HFFc6 (cell line): ENCODE measurements at places on chromosomes 4 and X. TPM values are rescaled to one million over a fixed set of nuclear protein-coding genes. Genes with fewer than 3 reads are reported as not detected.

- DNase-seq: no peak
Measured at GRCh38 chr4:55397126-55397436, 1.3 kb downstream of the TMEM165 start.

Gene RPA4
- total RNA-seq: 0.13 to 0.54 TPM (median 0.18 TPM) in 3 replicates

Gene WDR17
- total RNA-seq: not detected in 3 replicates

DNA sequence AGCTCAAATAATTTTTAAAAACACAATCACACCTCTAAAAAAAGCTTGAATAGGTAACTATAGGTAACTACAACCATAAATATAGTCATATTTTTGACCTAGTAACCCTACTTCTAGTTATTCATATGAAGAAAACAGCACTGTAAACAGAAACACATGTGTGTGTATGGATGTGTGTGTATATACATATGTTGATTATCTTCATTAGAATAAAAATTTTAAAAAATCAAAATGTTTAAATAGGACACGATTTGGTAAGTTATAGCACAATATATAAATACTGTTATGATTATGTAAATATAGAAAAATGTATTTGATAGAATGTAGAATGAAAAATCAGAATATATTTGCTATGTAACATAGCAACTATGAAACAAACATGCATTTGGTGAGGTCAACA lies 258.1 kb upstream of the GK2 start:
- no peak for DNase-seq

Gene GPC3
- not detected in 3 replicates for total RNA-seq

- no peak for DNase-seq
Measured at GRCh38 chrX:151724563-151725337, 8.9 kb downstream of the FATE1 start.

- DNase-seq: no peak
Measured at GRCh38 chrX:153614818-153615217, 15.9 kb upstream of the CCNQ start.

- no peak for DNase-seq
Measured at GRCh38 chr4:160143574-160143973, 1040.7 kb downstream of the RAPGEF2 start.

Gene PAGE2B
- total RNA-seq: not detected in 3 replicates

DNA sequence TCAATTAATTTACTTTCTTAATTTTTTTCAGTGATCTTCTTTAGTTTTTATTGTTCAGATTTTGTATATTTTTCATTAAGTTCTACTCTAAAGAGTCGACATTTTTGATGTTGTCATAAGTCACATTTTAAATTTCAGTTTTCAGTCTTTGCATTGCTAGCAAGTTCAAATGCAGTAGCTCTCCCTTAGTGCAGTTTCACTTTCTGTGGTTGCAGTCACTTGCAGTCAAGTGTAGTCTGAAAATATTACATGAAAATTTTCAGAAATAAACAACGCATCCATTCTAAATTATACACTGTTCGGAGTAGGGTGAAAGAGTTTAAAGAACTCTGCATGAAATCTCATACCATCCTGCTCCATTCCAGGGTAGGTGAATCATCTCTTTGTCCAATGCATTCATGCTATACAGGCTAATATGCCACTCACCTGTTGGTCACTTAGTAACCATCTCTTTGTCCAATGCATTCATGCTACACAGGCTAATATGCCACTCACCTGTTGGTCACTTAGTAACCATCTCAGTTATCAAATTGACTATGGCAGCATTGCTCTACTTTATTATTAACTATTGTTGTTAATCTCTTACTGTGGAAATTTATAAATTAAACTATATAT lies 356.9 kb downstream of the STPG2 start:
- no peak for DNase-seq

Gene CT83
- not detected in 3 replicates for total RNA-seq

- DNase-seq: peak; percentile 37
Measured at GRCh38 chr4:67909905-67910584, 26.2 kb upstream of the TMPRSS11D start.

- DNase-seq: peak; percentile 48
Measured at GRCh38 chr4:25160714-25161592, 704 bp upstream of the SEPSECS start.

Gene NSG1
- total RNA-seq: not detected in 2 replicates

GRCh38 chrX:12383196-12383595 lies 244.9 kb downstream of the FRMPD4 start:
- no peak for DNase-seq

- no peak for DNase-seq
Measured at GRCh38 chr4:88793475-88793874, 95.8 kb upstream of the NAP1L5 start.

Gene CSAG2
- total RNA-seq: not detected in 3 replicates

Gene PCDH18
- total RNA-seq: 40.1 to 57.3 TPM (median 49.1 TPM) in 3 replicates

- DNase-seq: peak; percentile 88
Measured at GRCh38 chrX:2614911-2615310, 76.2 kb upstream of the CD99 start.

DNA sequence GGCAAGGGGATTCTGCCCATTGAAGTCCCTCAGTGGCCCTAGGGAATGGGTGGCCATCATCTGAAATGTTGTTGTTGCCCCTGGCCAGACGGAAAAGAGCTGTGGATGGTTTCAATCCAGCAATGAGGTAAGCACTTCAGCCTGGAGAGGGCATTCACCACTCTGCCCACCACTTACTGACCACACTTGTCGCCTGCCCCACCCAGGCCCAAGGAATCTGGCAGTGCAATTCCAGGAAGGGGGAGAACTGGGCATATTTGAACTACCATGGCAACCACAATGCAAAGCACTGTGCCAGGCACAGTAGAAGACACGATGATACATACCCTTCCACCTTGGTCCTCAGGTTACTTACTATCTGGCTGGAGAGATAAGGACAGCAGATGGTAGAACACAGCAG lies 161.6 kb downstream of the PDGFRA start:
- DNase-seq: no peak

DNA sequence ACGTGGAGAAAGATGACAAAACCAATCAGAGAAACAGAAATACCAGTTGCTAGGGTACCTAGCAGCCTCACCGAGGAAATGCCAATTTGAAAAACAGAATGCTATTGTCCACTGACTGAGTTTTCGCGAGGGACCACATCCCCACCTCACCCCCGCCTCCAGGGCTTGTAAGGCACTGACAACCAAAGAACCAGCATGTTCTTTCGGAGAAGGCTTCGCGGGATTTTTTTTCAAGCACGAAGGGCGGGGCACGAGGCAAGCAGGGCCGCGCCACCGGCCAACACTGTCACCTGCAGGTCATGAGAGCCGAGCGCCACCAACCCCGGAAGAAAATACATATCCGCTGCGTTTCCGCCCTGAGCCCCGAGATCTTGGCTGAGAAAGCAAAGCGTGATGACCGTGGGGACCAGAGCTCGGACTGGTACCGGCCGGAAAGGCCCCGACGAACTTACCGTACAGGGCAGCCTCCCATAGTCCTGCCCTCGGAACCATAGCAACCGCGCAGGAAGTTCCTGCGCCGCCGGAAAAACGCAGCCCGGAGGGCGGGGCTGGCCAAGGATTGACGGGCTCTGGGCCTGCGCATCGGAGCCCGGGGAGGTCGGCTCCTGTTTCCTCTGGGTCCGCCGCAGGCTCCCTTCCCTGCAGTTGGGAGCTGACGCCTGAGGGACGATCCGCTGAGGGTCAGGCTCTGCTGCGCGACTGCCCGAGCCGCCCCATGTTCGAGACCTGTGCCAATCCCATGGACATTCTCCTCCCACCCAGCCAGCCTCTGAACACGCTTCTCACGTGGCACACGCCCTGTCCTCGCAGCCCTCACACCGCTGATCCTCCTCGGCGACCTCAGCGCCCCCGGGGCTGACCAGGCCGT lies 59.2 kb upstream of the PAGE5 start:
- peak; percentile 81 for DNase-seq
